ENCODE measurements at places on chromosomes 7 and 10.

DNA sequence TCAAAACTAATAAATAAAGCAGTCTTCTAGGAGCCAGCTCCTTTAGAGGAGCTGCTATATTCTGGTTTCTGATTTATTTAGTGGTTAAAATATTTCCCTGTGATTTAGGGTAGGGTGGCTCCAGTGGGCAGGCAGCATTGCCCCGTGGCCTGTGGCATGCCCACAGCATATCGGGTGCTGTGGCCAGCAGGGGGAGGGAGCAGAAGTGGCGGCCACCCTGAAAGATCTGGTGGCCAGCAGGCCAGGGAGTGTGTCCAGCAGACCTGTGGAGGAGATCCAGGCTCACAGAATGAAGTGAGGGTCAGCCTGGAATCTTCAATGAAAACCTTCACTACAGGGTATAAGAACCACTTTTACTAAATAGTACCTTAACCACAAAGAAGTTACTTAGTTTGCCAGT is 189.2 kb downstream of the TAX1BP1 start:
- DNase-seq, result no peak

DNA sequence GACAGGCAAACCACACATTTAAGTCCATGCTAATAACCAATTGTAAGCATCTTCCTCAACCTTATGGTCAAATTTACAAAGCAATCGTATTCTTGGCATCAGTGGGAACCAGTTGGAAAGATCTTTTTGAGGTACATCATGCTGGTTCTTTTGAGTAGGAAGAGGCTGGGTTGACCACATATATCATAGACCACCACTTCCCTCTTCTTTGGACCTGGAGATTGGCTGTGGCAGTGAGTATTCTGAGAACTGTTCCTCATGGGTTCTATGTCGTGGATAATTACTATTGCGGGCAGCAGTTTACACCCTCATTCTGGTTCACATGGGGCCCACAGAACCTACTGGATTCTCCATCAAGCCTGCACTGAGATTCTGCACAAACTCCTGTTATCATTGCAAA is 35.5 kb upstream of the C1GALT1 start:
- DNase-seq, result no peak

DNA sequence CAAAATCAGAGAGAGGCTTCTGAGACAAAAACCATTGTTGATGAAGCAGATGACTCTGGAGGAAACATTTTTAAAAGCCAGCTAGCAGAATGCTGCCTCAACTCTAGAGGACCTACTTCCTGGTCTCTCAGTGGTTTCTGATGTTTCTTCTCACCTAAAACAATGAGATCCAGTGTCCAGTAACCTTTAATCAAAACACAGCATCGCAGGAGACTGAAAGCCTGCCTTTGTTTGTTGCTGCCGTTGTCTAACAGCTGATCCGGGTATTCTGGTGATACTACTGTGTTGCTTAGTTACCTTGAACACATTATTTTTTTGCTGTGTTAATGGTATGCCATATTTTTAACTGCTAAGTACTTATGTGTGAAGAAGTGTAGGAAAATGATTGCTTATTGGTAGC is 70.9 kb downstream of the WIPF3 start:
- no peak for DNase-seq

DNA sequence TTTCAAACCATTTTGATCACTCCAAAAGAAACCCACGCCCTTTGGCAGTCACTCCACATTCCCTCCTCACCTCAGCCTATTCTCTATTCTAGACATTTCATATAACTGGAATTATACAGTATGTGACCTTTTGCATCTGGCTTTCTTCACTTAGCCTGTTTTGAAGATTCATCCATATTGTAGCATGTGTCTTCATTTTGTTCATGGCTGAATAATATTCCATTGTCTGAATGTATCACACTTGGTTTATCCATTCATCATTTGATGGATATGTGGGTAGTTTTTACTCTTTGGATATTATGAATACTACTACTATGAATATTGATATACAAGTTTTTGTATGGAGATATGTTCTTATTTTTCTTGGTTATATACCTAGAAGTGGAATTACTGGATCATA is 3.5 kb upstream of the OTUD1 start:
- no peak for DNase-seq

DNA sequence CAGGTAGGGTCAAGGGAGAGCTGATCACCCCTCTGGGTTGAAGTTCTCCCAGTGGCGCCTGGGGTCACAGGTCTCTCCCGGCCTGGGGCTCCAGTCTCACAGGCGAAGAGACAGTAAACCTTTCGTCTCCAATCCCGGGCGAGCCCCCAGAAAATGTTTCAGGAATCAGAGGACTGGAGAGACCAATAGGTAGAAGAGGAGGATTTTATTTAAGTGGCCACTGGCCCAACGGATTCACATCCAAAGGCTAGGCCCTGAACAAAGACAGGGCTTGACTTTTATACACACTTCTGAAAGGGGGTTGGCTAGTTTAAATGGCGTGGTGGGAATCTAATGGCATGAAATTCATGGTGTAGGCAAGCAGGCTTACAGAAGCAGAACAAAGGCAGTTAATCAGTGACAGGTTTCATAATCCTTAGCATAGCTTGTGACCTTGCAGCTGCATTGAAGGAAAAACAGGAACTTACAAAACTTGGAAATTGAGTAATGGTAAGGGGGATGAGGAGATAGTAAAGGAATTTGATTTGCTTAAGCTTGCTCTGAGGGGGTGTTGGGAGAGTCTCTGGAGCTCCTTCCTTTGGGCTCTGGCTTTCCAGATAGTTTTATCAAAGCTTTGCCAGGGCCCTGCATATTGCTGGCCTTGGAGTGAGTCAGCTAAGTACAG is 105.5 kb downstream of the TRIM24 start:
- peak; percentile 65 for DNase-seq

DNA sequence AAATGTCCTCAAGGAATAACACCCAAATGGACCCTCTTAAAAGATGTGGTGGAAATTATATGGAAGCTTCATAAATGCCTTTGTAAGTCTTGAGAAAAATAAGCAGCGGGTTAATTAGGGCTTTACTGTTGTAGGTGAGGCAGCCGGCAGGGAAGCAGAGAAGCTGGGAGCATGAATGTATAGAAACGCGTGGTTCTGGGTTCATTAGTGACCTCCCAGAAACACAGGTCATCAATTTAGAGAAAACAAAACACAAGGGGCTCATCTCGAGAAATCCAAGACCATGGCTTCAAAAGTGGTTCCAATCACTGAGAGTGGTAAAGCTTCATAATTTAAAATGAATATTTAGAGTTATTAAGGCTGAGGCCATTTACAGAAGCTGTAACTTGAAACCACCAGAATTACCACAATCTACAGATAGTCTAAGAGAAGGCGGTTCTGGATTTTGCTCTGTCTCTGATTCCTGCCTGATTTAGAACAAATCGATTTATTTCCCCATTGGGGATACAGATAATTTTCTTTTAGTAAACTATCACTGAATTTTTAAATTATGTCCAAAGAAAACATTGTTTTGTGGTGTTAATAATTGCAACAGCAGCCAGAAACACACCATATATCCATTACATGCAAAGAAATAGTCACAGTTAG is 20.7 kb downstream of the GARIN1A start:
- DNase-seq, result no peak

GRCh38 chr10:73838008-73838567 is 26.7 kb upstream of the NDST2 start:
- DNase-seq, result no peak
